Tracheal epithelial cell (primary cell): ENCODE measurements at places on chromosomes 16 and 17. TPM values are rescaled to one million over a fixed set of nuclear protein-coding genes. Genes with fewer than 3 reads are reported as not detected.

The TEX14 gene
- total RNA-seq: under 0.01 TPM in 1 of 2 replicates, not detected in the other

The KRTAP1-5 gene
- 0.24 TPM in 1 of 2 replicates, not detected in the other for total RNA-seq

The CDK5R1 gene
- total RNA-seq: 2.3 and 11.8 TPM in 2 replicates

The PPM1E gene
- under 0.01 and 0.43 TPM in 2 replicates for total RNA-seq

The FN3K gene
- 4.3 and 6.6 TPM in 2 replicates for total RNA-seq

The CPNE7 gene
- total RNA-seq: 1.7 and 16.9 TPM in 2 replicates

The MGAT5B gene
- total RNA-seq: not detected in 2 replicates

The TMEM235 gene
- total RNA-seq: not detected in 2 replicates

The CA4 gene
- not detected in 2 replicates for total RNA-seq

The CRHR1 gene
- total RNA-seq: not detected in 2 replicates
